Dorsolateral prefrontal cortex (tissue), 122 donors: ENCODE measurements at places on chromosomes 4 and X.

DNA sequence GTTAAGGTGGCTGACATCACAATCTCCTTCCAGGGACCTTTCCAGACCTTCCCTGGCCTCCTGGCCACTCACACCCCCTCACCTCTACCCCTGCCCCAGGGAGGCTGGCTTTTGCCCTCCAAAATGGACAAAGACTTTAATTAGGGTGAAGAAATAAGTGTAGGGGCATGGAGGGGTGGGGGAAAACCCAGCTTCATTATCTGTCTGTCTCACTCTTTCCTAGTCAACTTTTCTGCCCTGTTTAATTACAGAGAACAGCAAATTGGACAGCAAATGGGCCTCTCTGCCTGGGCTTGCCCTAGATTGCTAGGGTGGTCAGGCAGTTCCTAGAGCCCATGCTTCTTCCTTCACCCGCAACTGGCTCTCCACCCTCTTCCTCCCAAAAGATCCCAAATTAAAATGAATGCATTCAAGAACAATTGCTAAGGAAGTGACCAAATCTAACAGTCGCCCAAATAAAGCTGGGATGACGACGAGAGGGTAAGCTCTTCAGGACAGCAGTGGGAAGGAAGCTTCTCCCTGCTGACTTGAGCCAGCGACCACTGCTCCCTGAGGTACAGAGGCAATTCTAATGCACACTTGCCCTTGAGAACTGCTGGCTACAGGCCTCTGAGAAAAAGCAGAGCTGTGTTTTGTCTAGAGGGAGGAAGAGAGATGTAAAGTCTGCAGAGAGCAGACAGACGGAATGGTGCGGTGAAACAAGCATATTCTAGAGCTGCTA lies 12.4 kb downstream of the RAI2 start:
- DNase-seq, result no peak

DNA sequence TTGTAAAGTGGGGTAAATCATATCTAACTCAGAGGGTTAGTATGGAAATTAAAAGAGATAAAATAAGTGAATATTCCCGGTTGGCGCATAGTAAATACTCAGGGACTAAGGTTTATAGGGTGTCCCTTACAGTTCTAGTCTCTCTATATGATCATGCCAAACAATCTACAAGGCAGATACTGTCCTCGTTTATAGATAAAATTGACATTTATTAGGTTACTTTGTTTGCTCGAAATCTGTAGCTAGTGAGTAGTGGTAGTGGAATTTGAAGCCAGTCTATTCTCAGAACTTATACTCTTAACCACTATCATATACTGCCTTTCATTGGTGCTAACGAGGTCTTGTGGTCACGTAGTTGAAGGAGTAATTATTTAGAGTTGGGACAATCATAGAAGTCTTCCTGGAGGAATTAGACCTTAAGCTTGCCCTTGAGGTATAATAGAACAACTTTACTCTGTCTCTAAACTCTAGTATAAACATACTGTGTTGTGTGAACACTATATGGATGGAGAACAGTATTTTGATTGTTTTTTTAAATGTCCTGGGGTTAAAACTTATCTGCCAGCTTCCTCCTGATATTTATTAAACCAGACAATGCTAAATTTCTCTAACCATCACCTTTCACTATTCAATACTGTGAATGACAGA lies 324.0 kb downstream of the STIM2 start:
- no peak for DNase-seq

DNA sequence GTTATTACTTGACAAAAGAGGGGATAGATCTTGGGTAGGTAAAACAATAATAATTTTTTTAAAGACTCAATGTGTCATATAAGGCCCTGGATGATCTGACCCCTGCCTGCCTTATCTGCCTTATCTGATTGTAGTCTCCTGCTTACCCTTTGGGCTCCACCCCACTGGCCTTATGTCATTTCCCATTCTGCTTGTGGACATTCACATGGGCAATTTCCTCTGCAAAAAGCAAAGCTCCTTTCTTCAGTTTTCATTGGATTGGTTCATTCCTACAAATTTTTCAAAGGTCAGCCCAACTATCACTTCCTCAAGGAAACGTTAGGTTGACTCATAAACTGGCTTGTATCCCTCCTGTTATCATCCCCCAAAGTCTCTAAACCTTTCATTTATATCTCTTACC lies 15.7 kb upstream of the TET2 start:
- no peak for DNase-seq

GRCh38 chr4:55752810-55753209 lies 66.8 kb upstream of the EXOC1L start:
- no peak for DNase-seq

- no peak for DNase-seq
These were observed 21.6 kb downstream of the GPRASP1 start for GRCh38 chrX:102672856-102673255.

DNA sequence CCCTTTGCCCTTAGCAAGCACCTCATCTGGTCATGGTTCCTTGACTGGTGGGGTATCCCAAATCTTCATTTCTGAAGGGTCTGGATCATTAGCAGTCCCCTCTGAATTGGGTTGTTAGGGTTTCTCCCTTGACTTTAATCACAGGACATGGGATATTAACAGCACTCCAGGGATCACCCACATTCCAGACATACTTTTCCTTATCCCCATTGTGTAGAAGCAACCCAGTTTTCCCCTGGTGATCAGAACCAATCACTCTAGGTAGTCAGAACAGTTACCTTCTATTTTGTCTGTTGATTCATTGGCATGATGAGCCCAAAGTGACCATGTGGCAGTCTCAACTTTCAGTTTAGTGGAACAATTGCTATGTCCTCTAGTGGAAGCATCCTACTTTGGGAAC lies 29.1 kb upstream of the GRSF1 start:
- DNase-seq, result no peak

DNA sequence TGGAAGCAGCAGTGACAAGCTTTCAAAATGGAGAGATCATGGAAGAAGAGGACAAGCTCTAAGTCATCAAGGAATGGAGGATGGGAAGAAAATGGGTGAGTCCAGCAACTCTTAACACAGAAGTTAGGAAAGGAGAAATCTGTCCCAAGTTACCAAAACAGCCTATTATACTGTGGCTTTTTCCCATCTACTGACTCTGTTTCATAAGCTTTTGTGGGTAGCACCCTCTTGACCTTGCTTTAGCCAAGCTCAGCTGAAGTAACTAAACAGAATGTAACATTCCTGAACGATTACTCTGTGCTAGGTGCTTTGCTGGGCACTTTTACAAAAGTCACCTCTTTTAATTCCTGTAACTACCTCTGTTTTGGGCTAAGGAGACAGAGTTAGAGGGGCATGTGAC lies 54.9 kb downstream of the MAP7D2 start:
- no peak for DNase-seq

- no peak for DNase-seq
These were observed 125.3 kb downstream of the COL4A6 start for GRCh38 chrX:108312957-108313356.

DNA sequence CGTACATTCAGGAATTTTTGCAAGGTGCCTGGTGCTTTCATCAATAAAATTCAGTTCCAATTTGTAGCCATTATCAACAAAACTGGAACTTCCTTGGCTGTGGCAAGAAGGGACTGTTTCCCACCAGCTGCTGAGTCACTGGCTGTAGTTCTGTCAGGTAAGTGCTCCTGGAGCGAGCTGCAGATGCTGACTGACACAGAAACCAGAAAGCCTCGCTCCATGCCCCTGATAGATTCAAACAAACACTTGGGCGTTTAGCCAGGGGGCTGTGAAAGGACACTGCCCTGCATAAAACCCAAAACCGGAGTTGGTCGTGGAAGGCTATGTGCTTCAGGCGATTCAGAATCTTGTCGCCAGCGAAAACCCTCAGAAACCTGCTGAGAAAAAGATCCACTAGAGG lies 188.4 kb upstream of the FAM9B start:
- no peak for DNase-seq

- no peak for DNase-seq
These were observed 31.0 kb downstream of the FRYL start for GRCh38 chr4:48748949-48749596.

- DNase-seq, result no peak
These were observed 17.6 kb upstream of the GABRA4 start for GRCh38 chr4:47010912-47011446.
